BE2C (cell line): ENCODE measurements at places on chromosomes 2 and 18.
A peak's percentile ranks its signal among the peaks of the same experiment; 100 is the strongest.

DNA sequence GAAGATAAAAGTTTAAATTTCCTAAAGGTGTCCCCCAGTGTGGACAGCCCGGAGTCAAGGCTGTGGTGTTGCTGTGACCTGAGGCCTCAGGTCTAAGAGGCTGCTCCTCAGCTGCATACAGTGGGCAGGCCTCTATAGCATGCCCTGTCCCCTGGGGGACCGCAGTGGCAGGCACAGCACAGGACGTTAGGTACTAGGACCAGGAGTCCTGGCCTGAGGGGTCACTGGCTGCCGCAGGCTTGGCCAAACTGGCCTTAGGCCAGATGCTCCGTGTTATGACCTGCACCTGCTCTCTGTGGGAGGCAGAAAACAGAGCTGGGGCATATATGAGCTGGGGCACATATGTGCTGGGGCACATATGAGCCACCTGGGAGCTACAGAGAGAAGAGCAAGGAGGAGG lies 21.2 kb upstream of the MAL start:
- no peak for DNase-seq

- DNase-seq, result no peak
Observed at GRCh38 chr2:186052930-186053329, 314.3 kb downstream of the FSIP2 start.

GRCh38 chr2:231183851-231184250 lies 14.6 kb upstream of the ARMC9 start:
- DNase-seq, result no peak

DNA sequence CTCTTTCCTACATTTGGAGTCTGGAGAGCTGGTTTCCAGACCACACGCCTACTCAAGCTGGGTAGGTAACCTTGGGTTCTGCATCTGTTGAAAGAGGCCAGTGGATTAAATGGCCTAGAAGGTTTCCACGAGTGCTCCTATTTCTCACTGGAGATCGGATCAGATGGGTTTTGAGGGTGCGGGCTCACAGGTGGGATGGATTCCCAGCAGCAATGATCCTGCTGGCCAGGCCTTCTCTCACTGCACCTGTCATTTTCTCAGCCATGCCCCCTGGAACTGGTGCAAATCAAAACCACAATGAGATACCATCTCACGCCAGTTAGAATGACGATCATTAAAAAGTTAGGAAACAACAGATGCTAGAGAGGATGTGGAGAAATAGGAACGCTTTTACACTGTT lies 747.5 kb upstream of the RAB6C start:
- DNase-seq, result no peak

DNA sequence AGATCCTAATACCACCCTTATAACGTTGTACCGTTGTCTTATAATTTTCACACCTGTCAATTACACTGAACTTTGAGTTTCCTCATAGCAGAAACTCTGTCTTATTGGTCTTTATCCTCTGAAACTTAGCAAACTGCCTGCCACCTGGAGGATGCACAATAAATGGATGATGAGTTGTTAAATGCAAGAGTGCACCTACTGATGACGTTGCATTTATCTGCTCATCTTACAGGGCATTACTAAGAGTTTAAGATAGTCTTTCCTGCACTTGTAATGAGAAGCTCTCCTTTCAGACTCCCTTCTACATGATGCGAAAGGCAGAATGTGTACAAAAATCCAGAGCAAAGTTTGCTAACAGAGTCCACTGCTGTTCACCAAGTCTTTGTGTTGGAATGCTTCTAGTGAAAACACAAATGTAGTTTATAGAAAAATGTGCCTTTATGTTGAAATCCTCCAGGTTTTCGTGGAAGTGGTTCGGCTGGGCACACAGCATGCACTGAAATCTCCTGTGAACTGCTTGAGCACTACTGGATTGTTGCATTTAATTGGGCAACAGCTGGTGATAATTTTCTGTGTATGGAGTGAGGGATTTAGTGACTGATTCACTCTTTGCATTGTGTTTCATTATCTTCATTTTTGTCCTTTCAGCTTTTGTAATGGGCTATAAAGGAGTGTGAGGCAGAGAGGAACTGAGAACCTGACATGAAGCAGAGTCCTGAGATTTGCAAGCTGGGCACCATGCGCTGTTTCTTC lies 665.8 kb upstream of the ID2 start:
- DNase-seq, result no peak

- DNase-seq, result no peak
Observed at GRCh38 chr2:38167968-38168350, 92.0 kb upstream of the CYP1B1 start.

DNA sequence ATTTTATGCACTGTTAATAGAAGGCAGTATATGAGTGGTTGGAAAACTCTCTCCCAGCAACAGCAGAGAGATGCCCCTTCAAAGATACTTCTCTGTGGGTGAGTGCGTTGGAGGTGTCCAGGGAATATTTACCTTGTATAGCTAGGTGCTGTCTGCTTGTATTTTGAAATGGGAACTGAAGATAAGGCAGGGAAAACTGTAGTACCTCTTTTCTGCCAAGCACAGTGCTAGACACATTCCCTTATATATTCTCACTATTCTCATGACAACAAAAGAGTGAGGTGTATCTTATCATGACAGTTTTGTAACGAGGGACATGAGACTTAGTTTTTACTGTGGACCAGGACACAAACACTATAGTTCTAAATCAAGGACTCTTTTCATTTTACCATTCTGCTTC lies 2.1 kb downstream of the TTC39C start:
- DNase-seq, result no peak

GRCh38 chr18:74040459-74041332 lies 106.9 kb downstream of the FBXO15 start:
- DNase-seq, result peak; percentile 58

GRCh38 chr2:203599509-203599908 lies 64.4 kb upstream of the RAPH1 start:
- no peak for DNase-seq
